ENCODE measurements at places on chromosomes 1 and 21. TPM values are rescaled to one million over a fixed set of nuclear protein-coding genes. Genes with fewer than 3 reads are reported as not detected.

The SELE gene
- total RNA-seq, result 0.61 TPM

The TLCD4 gene
- total RNA-seq, result 64.4 TPM

The ZBTB8A gene
- total RNA-seq, result 6.0 TPM

The LMX1A gene
- total RNA-seq, result 0.73 TPM

The RBP7 gene
- 2.4 TPM for total RNA-seq

The HRNR gene
- not detected for total RNA-seq

The OR2T4 gene
- not detected for total RNA-seq

The TMEM240 gene
- 0.67 TPM for total RNA-seq

The RUNX3 gene
- 1.6 TPM for total RNA-seq

The ADORA1 gene
- total RNA-seq, result 0.39 TPM

The C1orf116 gene
- 17.2 TPM for total RNA-seq

All from left colon (tissue), 2 donors.